SJCRH30 (cell line): ENCODE measurements at places on chromosomes 3 and 15. TPM values are rescaled to one million over a fixed set of nuclear protein-coding genes. Genes with fewer than 3 reads are reported as not detected.

AGBL1 gene
- total RNA-seq = 0.08 TPM in 1 of 2 replicates, not detected in the other

GATM gene
- 226 and 232 TPM in 2 replicates for total RNA-seq

SPINT1 gene
- total RNA-seq = not detected in 2 replicates

DNA sequence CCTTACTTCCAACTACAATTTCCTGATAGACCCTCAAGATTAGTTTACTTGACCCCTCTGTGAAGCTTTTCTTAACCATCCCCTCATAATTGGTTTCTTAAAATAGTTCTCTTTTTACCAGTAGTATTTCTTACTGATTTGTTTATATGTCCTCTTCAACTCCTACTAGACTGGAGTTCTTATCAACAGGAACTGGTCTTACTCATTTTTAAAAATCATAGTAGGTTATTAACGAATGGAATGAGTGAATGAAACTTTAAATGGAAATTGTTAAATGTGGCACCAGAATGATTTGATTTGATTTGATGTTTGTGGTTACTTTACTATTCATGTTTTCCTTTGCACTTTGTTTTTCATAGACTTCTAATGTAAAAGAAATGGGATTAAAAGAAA, 91.5 kb downstream of the NEO1 start:
- H3K36me3 ChIP-seq = no peaks in the 10 kb centered on the region
- no peaks in the 10 kb centered on the region for H3K27me3 ChIP-seq
- no peaks in the 10 kb centered on the region for H3K4me1 ChIP-seq
- H3K27ac ChIP-seq = no peak overlapping the region

- no peak overlapping the region for H3K4me3 ChIP-seq
- H3K27me3 ChIP-seq = no peaks in the 10 kb centered on the region
- H3K27ac ChIP-seq = no peak overlapping the region
- no peaks in the 10 kb centered on the region; the same call in 1 of the 2 replicates for H3K4me1 ChIP-seq
Observed at GRCh38 chr3:99850608-99851007, 32.9 kb downstream of the CMSS1 start.

- H3K4me1 ChIP-seq = no peaks in the 10 kb centered on the region
- no peaks in the 10 kb centered on the region for H3K27me3 ChIP-seq
- no peak for DNase-seq
- H3K27ac ChIP-seq = no peak overlapping the region
- H3K4me3 ChIP-seq = no peak overlapping the region
Observed at GRCh38 chr3:49873623-49874022, 3.9 kb upstream of the CAMKV start.
